ENCODE measurements at places on chromosomes 2 and 18.

DNA sequence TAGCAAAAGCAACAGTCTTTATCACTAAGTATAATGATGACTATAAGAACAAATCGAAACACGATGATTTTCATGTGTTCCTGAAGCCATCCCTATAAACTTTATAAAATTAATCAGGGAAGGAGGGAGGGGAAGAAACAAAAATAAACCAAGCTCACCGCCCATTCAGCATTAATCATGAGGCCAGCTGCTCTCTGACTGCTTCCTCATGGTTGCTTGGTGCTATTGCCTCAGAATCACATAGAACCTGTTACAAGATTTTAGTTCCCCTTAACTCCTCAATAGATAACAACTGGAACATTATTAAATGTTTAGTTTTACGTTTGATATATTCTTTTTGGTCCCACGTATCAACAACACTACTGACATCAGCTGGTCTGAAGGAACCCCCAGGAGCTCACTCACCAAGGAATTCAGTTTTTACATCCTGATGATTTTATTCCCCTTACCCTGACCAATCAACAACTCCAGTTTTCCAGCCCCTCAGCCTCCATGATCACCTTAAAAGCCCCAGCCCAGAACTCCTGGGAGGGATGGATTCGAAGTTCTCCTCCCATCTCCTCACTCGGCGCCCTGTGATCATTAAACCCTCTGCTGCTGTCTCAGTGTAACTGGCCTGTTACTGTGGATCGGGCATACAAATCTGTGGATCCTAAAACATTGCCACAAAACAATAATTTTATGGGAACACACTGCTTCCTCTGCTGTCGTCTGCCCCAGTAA lies 10.6 kb upstream of the HNRNPLL start:
- DNase-seq, result no peak

- DNase-seq, result no peak
These were observed 133.3 kb downstream of the LCLAT1 start for GRCh38 chr2:30580391-30580790.

DNA sequence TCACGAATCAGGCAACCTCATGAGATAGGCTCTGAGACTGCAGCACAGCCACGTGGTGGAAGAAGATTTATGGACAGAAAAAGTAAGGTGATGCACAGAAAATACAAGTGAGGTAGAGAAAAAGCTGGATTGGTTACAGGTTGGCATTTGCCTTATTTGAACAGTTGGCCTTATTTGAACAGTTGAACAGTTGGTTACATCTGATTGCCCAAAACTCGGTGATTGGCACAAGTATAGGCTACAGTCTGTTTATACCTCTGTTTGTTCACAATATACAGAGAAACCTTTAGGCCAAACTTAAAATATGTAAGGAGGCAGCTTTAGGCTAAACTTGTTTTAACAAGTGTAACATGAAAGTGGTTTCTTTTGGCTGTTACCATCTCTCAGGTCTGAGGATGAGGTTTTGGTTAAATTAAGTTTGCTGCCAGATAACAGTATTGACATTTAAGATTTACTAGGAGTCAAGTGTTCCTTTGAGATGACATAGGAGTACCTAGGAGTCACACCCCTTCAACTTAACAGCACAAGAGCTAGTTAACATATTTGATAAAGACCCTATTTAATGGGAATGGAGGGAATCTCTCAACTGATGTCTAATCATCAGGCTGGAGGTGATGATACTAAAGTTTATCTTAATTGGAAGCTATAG lies 16.5 kb upstream of the GPR155 start:
- DNase-seq, result no peak

DNA sequence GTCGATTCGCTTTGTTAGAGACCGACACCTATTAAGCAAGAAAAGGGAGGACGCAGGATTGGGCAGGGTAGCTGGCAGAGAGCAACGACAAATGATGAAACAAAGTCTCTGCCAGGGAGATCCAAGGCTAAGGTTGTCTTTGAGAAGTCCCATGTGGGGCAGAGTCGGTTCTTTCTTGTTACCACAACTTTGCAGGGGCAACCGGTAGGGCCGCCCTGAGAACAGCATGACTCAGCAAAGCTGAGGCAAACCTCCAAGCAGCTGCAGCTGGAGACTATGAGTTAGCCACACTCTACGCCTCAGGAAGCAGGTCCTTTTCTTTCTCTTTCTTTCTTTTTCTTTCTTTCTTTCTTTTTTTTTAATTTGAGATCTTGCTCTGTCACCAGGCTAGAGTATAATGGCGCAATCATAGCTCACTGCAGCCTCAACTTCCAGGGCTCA lies 452.3 kb upstream of the ID2 start:
- DNase-seq, result peak; percentile 46

DNA sequence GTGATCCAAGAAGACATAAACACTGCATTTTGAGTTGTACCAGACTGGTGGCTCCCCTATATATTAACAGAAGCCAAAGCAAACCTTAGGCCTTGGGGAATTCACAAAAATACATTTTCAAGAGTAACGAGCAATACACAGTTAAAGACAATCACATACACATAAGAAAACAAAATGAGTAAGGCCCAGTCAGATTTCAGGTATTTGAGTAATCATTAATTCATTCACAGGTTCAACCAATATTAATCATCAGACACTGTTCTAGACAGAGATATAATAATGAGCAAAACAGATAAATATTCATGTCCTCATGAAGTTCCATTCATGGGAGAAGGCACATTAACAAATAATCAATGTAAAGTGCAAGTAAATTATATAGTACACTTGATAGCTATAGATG lies 9.6 kb downstream of the STPG4 start:
- no peak for DNase-seq

GRCh38 chr2:100831831-100832230 lies 11.9 kb downstream of the NPAS2 start:
- no peak for DNase-seq

DNA sequence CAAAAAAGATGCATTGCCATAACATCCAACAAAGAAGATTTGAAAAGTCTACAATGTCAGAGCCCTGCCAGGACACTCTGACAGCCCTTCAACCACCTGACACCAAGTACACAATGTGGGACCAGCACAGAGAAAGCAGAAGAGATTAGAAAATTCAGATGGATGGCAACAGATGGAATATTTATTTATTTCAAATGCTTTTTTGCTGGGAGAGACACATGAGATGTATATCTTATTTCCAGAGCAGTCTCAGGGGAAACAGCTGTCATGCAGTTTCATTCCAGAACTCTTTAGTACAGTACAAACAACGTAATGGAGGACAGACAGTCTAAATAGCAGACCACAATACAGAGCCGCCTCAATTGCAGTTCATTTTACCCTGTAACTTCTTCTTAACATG lies 110.1 kb downstream of the MAIP1 start:
- no peak for DNase-seq

- no peak for DNase-seq
These were observed 9.6 kb downstream of the TRIM54 start for GRCh38 chr2:27291865-27292264.

DNA sequence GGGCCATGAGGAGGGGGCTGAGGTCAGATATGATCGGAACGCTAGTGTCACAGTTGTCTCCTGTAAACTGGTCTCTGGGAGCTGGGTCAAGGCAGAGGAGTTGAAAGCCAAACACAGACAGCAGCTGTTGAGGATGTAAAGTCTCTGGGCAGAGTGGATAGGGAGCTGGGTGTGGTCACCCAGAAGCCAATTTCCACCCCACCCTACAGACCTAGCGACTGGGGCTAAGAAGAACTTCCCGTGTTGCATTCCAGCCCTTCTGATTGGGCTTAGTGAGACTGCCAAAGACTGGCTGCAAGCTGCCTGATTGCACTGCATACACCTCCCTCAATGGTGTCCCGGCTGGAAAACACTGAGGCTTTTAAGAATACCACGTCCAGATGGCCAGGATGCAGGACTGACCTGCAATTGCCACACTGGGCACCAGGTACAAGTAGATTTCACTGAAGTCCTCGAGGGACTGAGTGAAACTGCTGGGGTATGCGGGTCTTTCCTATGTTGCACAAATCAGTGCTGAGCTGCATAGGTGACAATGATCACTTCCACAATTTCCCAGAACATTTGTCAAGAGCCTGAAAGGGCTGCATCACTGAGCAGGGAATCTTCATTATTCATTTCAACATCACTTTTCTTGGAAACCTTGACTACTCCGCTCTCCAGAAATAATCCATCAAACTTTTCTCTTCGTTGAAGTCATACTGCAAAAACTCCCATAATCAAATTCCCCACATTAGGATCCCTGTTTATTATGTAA lies 43.1 kb upstream of the EML4 start:
- DNase-seq, result no peak

GRCh38 chr2:142946941-142947340 lies 69.5 kb downstream of the KYNU start:
- DNase-seq, result no peak

- no peak for DNase-seq
These were observed 412.1 kb upstream of the MYT1L start for GRCh38 chr2:2743164-2743571.

DNA sequence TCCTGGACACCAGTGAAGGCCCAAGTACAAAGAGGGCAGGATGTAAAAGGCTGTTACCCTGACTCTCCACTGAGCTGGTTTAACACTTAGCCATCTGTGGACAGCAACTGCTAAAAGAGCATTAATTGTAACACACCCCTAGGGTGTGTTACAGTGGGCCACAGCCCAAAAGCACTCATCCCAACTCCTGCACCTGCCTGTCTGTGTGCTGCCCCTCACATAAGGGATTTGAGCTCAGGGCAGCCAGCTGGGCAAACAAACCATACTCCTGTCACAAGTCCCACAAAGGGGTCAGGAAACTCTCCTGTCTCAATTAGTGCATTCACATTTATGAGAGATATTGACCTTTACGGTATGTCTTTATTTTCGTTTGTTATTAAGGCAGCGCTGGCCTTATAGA lies 833.1 kb upstream of the NXPH2 start:
- no peak for DNase-seq

- DNase-seq, result peak; percentile 71
These were observed 568.3 kb downstream of the LRRTM4 start for GRCh38 chr2:76953733-76954347.

DNA sequence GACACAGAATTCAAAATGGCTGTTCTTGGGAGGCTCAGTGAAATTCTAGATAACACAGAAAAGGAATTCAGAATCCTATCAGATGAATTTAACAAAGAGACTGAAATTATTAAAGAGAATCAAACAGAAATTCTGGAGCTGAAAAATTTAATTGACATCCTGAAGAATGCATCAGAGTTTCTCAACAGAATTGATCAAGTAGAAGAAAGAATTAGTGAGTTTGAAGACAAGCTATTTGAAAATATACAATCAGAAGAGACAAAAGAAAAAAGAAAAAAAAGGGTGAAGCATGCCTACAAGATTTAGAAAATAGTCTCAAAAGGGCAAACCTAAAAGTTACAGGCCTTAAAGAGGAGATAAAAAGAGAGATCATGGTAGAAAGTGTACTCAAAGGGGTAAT lies 12.0 kb upstream of the RANBP2 start:
- no peak for DNase-seq

- DNase-seq, result no peak
These were observed 3.3 kb downstream of the MYCN start for GRCh38 chr2:15943378-15944280.

DNA sequence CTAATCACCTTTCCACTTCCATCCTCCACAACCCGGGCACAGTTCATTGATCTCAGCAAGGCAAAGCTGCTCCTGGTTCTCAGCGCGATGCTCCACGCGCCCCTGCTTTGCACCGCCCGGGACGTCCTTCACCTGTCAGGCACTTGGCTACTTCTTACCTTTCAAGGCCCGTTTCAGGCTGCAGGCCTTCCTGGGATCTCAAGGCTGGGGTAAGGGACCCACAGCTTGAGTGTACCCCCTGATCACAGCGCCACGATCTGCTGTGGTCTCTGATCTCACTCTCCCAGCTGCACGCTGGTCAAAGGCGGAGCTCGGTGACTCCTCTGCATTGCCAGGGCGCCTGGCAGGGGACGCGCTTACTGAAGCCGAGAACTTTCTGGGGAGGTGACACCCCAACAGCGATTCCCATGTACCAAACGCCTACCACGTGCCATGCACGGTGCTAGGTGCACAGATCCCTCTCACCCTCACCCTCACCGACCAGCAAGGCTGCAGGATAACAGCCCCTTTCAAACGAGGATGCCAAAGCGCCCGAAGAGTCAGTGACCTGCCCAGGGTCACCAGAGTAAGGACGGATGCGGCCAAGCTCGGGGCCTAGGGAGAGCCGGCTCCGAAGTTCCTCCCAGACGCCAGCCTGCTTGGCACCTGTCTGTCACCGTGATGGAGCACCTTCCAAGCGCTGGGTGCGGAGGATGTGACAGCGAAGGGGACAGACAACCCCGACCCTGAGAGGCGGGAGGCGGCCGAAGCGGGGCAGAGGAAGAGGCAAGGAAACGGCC lies 818 bp downstream of the ITGB1BP1 start:
- DNase-seq, result no peak

DNA sequence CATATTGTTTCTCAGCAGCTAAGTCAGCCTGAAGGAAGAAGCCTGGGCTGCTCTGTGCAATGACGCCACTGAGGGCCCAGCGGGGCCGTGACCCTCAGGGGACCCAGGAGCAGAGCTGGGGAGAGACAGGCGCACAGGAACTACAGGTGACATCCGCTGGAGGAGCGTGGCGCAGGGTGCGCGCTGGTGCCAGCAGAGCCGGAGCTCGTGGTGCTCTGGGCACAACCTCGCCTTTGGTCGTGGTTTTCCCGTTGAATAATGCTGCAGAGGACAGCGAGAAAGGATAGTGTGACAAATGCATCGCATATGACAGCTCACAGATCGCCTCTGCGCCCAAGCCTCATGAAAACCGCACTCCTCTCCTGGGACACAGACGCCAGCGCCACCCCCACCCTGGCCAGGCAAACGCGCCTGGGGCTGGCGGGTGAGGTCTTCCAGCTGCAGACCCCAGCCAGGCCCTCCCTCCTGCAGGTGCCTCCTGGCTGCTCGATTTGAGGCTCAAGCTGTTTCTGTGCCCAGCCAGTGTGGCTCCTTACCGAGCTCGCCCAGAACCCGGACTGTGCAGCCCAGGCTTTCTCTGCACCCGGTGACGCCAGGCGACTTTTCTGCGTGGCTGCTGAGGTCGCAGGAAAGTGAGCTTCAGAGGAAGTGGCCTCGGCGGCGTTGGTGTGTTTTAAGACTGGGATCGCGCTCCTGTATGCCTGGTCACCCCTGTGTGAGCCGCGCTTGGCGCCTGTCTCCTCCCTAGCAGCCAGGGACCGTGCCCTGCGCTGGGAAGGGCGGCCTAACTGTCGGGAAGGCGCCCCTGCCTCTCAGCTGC lies 583.1 kb upstream of the HS6ST1 start:
- DNase-seq, result no peak

DNA sequence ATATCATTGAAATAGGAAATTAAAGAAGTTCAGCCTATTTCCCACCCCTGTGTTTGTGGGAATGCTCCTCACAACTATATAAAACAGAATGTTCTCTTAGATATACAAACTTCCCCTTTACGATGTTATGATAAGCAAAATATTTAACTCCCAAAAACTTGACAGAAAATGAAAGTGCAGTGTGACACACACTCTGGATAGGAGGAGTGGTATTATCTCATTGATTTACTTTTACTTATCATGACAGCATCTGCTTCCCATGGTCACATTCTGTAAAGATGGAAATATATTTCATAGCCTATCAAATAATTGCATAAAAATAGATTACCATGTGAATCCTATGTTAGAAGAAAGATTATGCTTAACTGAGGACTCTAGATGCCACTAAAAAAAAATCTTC lies 96.6 kb upstream of the STK17B start:
- DNase-seq, result no peak

All from NCI-H460 (cell line).